ENCODE measurements at places on chromosomes 16 and 17.

DNA sequence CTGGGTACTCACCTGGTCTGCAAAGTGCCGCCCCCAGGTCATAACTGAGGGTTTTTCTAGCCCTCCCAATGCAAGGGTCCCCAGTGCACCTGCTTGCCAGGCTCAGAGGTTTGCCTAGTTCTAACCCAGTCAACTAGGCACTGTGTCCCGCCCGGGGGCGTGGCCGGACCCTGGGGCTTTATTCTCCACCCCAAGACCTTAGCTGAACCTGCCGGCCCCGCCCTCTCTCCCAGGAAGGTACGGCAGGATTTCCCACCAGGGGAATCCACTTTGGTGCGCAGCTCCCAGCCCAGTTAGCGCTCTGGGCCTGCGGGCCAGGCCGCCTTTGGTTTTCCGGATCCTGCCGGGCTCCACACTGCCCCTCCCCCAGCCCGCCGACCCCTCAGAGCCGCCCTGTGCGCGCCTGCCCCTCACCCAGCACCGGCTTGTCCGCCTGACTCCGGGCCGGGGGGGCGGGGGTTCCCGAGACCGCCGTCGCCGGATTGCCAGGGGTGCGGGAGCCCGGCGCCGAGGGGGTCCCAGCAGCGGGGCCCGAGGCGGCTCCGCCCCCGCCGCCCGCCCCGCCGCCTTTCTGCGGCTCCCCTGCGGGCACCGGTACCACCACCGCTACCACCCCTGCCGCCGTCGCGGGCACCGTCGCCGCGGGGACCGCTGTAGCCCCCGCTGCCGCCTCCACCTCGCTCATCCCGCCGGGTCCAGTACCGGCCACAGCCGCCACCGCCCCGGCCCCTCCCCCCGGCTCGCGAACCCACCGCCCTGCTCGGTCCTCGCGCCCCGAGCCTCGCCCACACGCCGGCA, 424 bp downstream of the YBX2 start:
- DNase-seq, result peak; percentile 43

GRCh38 chr16:83402967-83403366, 404.8 kb upstream of the HSBP1 start:
- no peak for DNase-seq

- no peak for DNase-seq
Measured at GRCh38 chr17:14044702-14045101, 24.6 kb upstream of the COX10 start.

- no peak for DNase-seq
Measured at GRCh38 chr17:48378238-48378637, 51.8 kb downstream of the SKAP1 start.

DNA sequence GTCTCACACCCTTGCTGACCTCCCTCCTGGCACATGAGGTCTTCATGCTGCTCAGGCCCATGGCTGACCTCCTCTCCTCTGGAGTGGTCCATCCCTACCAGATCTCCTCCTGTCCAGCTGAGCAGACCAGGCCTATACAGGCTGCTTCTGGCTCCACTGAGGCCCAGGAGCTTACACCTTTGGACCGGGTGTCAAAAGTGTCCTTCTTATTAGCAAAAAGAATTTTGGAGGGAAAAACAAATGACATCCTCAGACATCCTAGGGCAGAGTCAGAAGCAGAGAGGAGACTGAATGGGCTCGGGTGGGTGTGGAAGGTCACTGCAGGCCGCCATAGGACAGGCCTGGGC, 38.1 kb downstream of the WSB1 start:
- DNase-seq, result no peak

- no peak for DNase-seq
Measured at GRCh38 chr17:14919631-14920213, 345.4 kb downstream of the PMP22 start.

GRCh38 chr16:22386976-22387375, 12.6 kb upstream of the CDR2 start:
- DNase-seq, result no peak

GRCh38 chr17:66397486-66397885, 95.1 kb downstream of the PRKCA start:
- no peak for DNase-seq

GRCh38 chr17:83062818-83063671, 16.4 kb upstream of the METRNL start:
- no peak for DNase-seq

DNA sequence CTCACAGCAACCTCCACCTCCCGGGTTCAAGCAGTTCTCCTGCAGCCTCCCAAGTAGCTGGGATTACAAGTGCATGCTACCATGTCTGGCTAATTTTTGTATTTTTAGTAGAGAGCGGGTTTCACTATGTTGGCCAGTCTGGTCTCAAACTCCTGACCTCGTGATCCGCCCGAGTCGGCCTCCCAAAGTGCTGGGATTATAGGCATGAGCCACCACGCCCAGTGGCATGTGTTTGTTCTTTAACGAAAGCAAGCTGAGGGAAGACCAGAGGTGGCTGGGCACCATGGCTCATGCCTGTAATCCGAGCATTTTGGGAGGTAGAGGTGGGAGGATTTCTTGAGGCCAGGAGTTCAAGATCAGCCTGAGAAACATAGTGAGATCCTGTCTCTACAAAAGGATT, 18.1 kb downstream of the TNFRSF13B start:
- DNase-seq, result no peak

DNA sequence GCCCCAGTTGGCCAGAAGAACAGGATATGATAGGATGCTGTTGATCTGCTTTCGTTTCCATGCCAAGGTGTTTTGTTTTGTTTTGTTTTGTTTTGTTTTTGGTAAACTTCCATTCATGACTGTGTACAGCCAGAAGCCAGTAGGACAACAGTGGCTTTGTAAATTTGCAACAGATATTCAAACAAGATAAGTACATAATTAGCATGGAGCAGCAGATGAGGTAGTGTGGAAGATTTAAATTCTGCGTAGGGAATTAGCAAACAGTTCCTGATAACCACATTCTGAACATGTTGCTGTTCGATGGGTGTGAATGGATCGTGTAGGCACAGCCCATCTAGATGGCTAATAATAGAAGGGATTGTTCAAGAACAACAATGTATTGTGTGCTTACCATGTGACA, 1080.1 kb upstream of the RBFOX1 start:
- DNase-seq, result no peak

DNA sequence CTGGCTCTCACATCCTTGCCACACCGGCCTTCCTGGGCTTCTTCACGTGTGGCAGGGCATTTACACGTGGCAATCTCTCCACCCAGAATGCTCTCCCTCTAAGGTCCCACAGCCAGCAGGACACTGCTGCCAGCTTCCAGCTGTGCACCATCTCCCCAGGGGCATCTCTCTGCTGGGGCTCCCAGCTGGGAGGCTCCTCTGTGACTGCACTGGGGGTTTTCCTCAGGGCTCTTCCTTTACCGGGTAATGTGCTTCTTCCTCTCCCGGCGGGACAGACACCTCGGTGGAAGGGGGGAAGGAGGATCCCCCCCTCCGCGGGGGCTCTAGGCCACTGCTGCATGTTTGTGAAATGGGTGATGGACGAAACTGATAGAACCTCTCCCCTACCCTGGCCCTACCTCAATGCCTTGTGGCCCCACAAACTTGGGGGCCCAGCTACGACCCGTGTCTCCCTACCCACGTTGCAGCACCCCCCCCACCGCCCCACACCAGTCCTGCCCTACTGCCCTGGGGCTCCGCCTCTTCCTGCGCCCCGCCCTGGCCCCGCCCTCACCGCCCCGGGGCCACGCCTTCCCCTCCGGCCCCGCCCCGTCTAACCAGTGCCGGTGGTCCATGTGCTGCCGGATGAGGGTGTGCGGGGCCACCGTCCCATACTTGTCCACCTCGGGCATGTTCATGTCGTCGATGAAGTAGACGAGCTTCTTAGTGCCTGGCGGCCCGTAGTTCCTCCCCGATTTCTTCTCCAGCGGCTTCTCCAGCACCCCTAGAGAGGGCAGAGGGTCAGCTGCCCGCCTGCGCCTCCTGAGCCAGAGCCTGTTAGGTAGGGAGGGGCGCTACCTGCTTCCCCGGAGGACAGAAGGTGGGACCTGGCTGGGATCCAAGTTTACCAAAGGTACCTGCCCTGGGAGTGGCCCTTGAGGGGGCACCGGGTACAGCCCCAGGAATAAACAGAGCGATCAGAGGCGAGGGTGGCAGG, 92.6 kb downstream of the DNAH17 start:
- no peak for DNase-seq

- no peak for DNase-seq
Measured at GRCh38 chr17:78473951-78474613, 95.6 kb downstream of the PGS1 start.

- DNase-seq, result no peak
Measured at GRCh38 chr16:78693496-78693895, 594.0 kb downstream of the WWOX start.

DNA sequence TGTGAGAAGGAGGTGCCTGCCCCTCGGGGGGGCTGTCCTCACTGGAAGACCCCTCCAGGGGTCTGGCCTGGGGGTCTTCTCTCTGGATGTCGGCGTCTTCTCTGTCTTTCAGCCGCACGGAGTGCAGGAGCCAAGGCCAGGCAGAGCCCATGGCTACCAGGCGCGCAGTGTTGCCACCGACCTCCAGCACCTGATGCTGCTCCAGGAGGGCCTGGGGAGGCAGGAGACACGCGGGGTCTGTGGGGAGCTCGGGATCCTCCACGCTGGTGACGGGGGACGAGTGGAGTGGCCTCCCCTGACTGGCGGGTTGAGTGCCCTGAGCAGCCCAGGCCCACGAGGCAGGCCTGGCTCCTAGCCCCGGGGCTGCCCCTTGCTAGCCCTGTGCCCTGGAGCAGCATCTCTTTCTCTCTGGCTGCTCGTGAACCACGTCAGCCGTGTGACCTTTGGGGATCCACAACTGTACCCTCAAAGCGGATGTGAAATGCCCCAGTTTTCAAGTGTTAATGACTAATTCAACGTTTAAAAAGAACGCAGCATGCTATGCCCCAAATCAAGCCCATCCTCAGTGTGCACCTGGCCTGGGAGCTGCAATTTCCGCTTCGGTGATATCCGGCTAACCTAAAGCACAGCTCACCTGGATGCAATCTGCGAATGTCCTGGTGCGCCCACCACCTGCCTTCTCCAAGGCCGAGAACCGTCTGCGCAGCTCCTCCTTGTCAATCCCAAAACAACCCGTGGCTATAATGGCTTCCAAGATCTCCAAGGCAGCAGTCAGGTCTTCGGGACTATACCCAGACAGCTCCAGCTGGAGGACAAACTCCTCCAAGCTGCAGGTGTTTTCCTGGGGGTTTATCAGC, 62.9 kb downstream of the IL21R start:
- DNase-seq, result no peak

DNA sequence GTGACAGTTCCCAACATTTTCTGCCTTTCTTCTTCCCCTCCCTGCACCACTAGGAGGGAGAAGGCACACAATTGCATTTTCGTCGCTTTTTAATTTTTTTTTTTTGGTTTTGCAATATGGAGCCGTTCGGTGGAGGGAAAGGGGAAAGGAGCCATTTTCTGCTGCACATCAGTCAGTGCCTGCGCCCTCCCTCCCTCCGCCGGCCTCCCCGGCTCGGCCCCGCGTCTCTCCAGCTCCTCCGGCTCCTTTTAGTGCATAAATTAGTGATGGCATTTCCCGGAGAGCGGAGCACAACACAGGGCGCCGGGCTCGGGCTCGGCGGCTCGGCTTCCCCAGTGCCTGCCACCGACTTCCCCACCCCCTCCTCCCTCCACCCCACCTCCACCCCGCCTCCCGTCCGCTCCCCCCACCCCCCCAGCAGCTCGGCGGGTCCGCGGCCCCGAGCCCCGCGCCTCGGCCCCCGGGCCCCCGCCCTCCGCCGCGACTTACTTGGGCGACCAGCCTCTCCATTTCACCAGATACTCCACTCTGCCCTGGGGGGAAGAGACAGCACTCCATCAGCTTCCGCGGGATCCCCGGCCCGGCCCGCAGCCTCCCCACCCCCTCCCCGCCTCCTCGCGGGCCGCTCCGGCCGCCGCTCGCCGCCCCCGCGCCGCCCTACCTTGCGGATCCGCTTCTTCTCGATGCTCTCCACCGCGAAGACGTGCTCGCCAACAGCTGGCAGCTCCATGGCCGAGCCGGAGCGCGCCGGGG, 542 bp downstream of the CBX4 start:
- no peak for DNase-seq

GRCh38 chr17:63151941-63152523, 186.0 kb downstream of the TANC2 start:
- DNase-seq, result no peak

DNA sequence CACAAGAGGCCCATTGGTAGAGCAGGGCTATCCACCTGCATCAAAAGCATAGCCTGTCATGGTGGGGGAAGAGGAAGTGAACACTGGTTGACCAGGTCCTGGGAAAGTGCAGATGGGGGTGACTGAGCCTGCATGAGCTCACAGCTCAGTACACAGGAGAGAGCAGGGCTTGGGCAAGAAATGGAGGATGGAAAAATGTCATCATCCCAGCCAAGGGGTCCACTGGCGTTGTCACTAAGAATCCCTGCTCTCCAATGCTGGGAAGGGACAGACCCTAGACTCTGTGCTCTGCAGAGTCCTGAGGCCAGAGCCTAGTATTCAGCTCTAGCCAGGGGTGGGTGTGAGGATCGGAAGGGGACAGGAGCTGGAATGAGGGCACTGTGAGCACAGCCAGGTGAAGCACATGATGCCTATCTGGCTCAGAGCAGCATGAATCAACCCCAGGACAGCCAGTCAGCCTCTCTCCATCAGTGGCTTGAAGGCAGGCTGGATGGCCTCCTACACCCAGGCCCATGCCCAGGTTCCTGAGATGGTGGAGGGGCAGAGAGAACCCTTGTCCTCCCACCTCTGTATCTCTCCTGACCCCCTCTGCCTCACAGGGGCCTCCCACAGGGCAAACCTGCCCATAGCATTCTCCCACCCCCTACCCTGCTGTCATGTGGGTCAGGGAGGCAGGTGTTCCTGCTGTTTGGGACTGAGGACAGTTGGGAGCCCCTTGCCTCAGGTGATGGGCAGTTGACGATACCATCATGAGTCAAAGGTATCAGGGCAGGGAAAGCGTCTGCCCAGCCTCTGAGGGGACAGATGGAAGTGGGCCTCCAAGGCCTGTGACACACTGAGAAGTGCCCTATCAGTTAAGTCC, 13.8 kb upstream of the CTCF start:
- no peak for DNase-seq

- no peak for DNase-seq
Measured at GRCh38 chr16:23784811-23785447, 30.1 kb downstream of the CHP2 start.

GRCh38 chr17:58249270-58250133, 11.1 kb downstream of the LPO start:
- peak; percentile 63 for DNase-seq

GRCh38 chr16:88005181-88005581, 53.9 kb downstream of the BANP start:
- no peak for DNase-seq

- no peak for DNase-seq
Measured at GRCh38 chr17:44599298-44600175, 42.3 kb downstream of the FZD2 start.

GRCh38 chr17:45396496-45397205, 36.0 kb downstream of the ARHGAP27 start:
- DNase-seq, result no peak

GRCh38 chr16:84362471-84362941, 5.8 kb upstream of the ATP2C2 start:
- DNase-seq, result no peak

- DNase-seq, result no peak
Measured at GRCh38 chr17:38440614-38441397, 12.5 kb downstream of the ARHGAP23 start.

GRCh38 chr17:50904518-50905459, 38.6 kb upstream of the TOB1 start:
- DNase-seq, result no peak

DNA sequence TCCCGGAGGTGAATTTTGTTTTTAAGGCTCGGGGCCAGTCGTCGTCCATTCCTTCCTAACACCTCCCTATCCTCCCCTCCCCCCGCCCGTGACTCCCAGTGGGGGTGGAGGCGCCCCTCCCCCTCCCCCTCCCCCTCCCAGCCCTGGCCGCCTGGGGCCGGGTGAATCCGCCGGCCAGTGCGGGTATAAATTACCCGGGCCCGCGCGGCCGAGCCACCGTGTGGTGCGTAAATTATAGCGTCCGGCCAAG, 2.0 kb upstream of the GSE1 start:
- DNase-seq, result no peak
